Esophagus squamous epithelium (tissue), 5 donors: ENCODE measurements at places on chromosomes 16 and 17. TPM values are rescaled to one million over a fixed set of nuclear protein-coding genes. Genes with fewer than 3 reads are reported as not detected.
A peak's percentile ranks its signal among the peaks of the same experiment; 100 is the strongest.

- peak overlapping the region; percentile 69 for H3K27ac ChIP-seq
- H3K4me1 ChIP-seq = peaks cover 28% of the 10 kb centered on the region
- no peak for DNase-seq
- peak overlapping the region; percentile 65 for H3K4me3 ChIP-seq
Observed at GRCh38 chr16:67013233-67013822, 15.6 kb upstream of the CBFB start.

Gene SLC6A4
- 1.6 TPM for total RNA-seq

Gene TPSG1
- not detected for total RNA-seq

DNA sequence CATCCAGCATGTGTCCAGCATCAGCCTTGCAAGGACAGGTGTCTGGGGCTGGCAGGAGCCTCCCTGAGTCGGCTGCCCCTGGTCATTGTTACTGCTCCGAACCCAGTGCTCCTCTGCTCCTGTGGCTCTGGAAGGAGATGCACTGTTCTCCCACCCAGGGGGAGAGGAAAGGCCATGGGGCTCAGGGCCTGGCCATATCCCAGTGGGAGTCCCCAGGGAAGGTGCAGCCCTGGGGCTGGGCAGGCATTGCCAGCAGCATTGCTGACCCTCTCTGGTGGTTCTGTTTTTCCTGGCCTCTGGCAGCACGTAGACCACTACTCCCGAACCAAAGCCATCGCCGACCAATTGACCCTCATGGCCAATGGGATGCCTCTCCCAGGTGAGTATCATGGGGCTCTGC is 9.6 kb downstream of the SDR42E2 start:
- H3K4me1 ChIP-seq = no peaks in the 10 kb centered on the region
- no peak for DNase-seq
- no peak overlapping the region for H3K4me3 ChIP-seq
- no peaks in the 10 kb centered on the region for H3K36me3 ChIP-seq
- H3K27ac ChIP-seq = no peak overlapping the region

DNA sequence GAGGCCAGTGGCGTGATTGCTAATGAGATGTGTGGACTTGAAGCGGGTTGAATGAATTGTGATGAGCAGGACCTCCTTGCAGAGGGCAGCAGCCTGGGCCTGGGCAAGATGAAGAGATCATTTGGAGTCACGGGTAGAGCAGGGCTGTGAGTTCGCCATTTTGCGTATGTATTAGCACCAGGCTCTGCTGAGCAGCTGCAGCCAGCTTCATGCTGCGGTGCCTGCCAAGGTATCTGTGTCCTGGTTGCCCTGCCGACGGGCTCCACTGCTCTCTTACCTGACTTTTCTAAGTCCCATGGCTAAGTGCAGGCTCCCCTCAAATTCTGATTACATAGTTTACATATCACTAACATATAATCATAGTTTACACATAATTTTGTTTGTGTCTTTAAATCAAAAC is 295.7 kb downstream of the SNX29 start:
- H3K4me1 ChIP-seq = no peaks in the 10 kb centered on the region
- no peak overlapping the region for H3K27ac ChIP-seq
- no peaks in the 10 kb centered on the region for H3K36me3 ChIP-seq

DNA sequence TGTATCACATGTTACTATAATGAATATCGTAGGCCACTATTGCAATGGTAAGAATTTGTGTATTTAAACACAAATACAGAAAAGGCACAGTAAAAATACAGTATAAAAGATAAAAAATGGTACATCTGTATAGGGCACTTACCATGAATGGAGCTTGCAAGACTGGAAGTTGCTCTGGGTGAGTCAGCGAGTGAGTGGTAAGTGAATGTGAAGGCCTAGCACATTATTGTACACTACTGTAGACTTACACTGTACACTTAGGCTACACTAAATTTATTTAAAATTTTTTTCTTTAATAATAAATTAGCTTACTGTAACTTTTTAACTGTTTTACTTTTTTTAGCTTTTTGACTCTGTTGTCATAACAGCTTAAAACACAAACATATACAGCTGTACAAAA is 42.5 kb downstream of the AKAP10 start:
- no peak overlapping the region for H3K27ac ChIP-seq
- H3K4me1 ChIP-seq = no peaks in the 10 kb centered on the region
- no peak for DNase-seq
